Activated naive CD8-positive, alpha-beta T cell treated with anti-CD3 and anti-CD28 coated beads, Interleukin-2, amount 10 ng/mL, durations not matched to agents 7 days and 5 days (primary cell): ENCODE measurements at places on chromosomes 3 and 15. TPM values are rescaled to one million over a fixed set of nuclear protein-coding genes. Genes with fewer than 3 reads are reported as not detected.

Gene ADPGK
- total RNA-seq = 76.1 TPM

Gene NPAP1
- total RNA-seq = not detected

Gene AADAC
- not detected for total RNA-seq

DNA sequence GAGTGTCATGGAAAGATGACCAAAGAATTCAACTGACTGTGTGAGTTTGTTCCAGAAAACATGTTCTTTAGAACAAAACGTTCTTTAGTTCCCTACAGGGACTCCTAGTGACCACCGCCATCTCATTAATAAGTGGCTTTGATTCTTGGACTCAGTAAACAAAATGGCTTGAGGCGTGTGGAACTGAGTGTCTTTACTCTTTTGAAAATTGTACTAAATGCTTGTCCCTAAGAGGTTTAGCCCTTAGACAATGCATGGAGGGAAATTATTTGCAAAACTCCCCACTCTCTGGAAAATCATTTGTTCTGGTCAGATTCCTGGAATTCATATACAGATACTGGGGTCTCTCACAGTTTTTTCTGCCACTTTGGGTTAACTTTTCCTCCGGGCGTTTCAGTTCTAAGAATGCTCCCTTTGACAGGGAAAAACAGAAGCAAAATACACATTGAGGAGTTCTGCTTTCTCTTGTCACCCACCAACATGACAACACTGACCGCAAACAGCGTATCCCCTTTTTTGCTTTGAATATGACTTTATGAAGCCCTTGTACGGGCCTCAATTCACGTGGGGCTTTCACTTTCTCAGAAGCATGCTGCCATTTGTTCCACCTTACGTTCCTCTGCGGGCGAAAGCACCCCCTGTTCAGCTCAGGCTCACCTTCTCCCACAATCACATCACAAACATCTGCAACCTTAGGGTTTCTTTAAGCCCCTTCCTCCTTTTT is 15.3 kb upstream of the NRROS start:
- H3K36me3 ChIP-seq = no peaks in the 10 kb centered on the region
- peak overlapping the region; percentile 79 for H3K4me3 ChIP-seq
- H3K27ac ChIP-seq = peak overlapping the region; percentile 89
- no peak for DNase-seq
- peaks cover 21% of the 10 kb centered on the region for H3K4me1 ChIP-seq
- no peaks in the 10 kb centered on the region for H3K27me3 ChIP-seq

DNA sequence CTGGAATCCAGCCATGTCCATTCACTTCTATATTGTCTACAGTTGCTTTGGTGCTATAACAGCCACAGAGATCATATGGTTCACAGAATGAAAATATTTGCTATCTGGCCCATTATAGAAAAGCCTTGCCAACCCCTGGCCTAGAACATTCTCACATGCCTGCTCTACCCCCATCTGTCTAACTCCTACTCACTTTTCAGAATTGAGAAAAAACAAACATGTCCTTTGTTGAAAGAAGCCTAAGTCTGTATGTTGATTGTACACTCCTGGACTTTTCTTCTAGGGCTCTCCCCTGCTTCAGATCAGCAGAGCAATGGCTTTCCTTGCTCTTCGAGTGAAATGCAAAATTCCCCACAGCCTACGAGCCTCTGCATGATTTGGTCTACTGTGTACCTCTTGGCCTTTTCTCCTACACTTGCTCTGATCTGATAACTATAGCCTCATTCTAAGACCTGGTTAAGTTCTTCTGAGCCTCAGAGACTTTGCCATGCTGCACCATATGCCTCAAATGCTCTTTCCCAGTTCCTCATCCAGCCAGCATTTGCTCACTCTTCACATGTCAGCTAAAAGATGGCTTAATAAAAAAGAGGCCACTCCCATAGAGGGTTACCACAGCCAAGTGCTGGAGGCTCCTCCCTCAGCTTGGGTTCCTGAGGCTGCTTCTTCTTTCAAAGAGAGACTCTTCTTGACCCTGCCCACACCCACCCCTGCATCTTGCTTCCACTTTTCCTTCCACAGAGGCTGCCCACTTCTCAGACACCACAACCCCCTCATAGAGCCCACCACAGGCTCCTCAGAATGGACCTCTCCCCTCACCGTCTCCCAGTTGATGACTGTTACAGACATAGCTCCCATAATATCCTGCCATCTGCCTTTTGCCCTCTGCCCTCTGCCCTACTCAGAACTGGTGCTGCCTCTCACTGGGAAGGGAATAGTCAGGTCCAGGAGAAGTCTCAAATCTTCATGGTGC is 22.9 kb upstream of the DCLK3 start:
- no peaks in the 10 kb centered on the region for H3K4me1 ChIP-seq
- H3K27ac ChIP-seq = no peak overlapping the region
- H3K27me3 ChIP-seq = peaks cover 17% of the 10 kb centered on the region
- no peak overlapping the region for H3K4me3 ChIP-seq
- no peaks in the 10 kb centered on the region for H3K36me3 ChIP-seq

Gene CLDN1
- not detected for total RNA-seq

Gene LYZL4
- not detected for total RNA-seq
